ENCODE measurements at places on chromosomes 2 and 18.

DNA sequence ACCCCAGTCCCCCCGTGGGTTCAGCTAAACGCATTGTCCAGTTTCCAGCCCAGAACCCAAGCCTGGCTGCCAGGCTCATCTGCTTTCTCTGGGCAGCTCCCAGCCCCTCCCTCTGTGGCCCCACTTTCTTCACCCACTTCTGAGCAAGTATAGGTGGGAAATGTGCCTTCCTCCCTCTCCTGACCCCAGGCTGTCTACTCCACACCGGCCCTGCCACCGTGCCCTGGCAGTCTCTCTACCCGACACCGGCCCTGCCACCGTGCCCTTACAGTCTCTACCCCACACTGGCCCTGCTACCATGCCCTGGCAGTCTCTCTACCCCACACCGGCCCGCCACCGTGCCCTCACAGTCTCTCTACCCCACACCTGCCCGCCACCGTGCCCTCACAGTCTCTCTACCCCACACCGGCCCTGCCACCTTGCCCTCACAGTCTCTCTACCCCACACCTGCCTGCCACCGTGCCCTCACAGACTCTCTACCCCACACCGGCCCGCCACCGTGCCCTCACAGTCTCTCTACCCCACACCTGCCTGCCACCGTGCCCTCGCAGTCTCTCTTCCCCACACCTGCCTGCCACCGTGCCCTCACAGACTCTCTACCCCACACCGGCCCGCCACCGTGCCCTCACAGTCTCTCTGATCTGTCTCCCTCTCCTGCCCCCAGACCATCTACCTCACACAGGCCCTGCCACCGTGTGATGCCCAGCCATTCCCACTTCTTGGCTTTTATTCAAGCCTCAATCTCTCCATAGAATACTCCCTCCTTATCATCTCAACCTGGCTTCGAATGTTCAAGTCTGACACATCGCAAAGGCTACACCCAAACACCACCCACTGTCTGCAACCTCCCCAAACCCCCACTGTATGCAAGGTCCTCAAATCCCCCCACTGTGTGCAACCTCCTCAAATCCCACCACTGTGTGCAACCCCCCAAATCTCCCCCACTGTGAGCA is 108.9 kb downstream of the TPO start:
- no peak for DNase-seq

DNA sequence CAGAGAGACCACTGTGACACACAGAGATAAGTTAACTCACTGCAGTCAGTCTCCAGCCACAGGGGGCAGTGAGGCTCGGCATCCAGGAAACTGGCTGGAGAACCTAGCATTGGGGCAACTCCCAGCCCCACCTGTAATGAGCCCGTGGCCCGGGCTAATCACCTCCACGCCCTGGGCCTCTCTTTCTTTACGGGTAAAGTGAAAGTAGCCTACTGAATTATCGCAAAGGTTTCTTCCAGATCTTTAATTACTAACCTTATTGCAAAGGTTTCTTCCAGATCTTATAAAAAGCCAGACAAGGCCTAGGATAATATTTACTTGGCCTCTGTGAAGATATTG is 45.7 kb upstream of the ACAA2 start:
- DNase-seq = no peak

DNA sequence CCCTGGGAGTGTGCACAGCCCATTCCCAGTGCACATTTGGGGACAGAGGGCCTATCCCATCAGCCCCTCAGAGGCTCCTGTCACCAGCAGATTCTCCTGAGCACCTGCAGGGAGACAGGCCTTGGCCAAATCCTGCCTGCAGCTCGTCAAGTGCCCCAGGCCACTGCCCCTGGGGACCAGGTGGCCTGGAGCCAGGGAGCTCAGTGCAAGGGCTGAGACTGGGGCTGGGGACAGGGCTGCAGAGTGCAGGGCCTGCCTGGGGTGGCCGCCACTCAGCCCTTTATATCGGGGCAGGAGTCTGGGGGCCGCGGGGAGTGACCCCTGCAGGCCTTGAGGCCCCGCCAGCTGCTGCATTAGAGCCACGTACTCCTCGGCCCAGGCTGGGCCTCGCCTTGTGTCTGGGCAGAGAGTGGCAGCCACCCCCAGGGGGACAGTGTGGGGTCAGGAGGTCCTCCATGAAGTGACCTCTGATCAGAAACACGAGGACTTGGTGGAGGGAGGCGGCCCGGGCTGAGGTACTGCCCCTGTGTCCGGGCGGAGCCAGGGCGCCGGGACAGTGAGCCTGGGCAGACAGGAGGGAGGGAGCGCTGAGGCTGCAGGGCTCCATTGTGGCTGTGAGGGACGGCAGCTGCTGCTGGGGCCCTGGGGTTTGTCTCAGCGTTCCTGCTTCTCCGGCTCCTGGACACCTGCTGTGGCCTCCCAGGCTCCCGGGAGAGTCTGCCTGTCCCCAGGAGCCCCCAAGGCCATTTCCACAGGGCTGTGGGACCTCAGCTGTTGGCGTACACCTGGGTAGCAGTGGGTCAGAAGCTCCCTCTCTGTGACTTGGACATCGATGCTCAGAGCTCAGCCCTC is 24.2 kb downstream of the GPC1 start:
- no peak for DNase-seq

- no peak for DNase-seq
Observed at GRCh38 chr2:73359915-73360697, 25.5 kb upstream of the ALMS1 start.

DNA sequence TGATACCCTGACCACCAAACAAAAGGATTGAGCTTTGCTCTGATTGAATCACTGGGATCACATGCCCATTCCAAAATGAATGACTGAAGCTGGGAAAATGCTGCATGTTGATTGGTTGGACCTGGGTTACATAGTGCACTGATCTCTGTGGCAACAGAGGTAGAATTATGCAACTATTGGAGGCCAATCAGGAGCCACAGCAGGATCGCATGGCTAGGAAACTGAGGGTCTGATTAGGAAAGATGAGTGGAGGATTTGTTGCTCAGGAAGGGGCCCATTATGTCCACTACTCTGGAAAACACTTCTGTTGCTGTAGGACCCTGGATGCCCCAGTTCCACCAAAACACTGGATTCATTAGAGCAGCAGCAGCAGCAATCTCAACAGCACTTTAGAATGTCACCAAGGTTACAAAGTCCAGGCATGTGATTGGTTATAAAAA is 25.9 kb upstream of the SGPP2 start:
- DNase-seq = no peak

GRCh38 chr2:223967981-223968380 is 10.7 kb downstream of the MRPL44 start:
- DNase-seq = peak; percentile 94

- DNase-seq = no peak
Observed at GRCh38 chr2:28201671-28202180, 190.9 kb upstream of the FOSL2 start.

DNA sequence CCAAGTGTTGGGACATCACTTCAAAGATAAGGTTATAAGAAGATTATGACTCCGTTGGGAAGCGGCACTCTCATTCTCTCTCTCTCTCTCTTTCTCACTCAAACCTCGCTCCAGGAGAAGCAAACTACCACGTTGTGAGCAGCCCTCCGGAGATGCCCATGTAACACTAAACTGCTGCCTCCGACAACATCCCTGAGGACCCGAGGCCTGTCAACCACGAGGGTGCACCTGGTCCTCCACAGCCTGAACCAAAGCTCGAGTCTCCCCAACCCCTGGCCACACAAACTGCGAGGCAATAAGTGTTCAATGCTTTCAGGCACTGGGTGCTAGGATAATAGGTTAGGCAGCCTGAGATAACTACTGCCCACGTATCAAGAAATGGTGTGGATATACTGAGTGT is 654.5 kb upstream of the ID2 start:
- DNase-seq = no peak

GRCh38 chr2:162370931-162371330 is 27.0 kb downstream of the GCA start:
- no peak for DNase-seq

DNA sequence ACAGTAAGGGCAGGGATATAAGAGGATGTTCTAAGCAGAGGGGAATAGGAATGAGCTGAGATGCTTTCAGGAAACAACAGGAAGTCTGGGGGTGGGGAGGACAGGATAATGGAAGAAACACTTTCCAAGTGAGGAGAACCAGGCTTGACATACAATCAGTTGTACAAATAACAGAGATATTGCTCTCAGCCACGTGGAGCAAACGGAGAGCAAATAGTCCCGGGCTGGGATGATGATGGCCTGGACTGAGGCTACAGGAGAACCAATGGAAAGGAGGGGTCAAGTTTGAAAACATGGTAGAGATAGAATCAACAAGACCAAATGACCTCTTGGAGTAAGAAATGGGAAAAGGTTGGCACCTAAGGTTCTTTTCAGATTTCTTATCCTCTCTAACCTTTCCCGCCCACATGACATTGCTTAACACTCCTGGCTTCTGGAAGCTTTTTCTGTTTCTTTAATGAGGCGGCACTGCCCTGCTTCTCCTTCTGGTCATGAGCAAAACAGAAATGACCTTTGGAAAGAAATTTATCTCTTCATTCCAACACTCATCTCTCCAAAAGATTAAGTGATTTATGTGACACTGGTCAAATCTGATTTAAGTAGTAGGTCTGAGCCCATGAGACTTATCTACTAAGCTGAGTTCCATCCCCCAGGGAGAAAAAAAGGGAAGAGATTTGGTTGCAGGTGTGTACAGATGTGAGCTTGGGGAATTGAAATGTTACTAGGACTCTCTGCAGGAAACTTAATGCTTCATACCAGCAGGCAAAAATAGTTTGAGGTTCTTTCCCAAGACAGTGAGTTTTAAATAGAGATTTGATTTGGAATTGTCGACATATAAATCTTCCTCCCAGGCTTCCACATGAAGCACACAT is 442.9 kb upstream of the HNRNPA3 start:
- DNase-seq = no peak

- DNase-seq = no peak
Observed at GRCh38 chr2:235701206-235701981, 207.6 kb downstream of the AGAP1 start.

- no peak for DNase-seq
Observed at GRCh38 chr2:135005753-135006152, 41.5 kb downstream of the MAP3K19 start.

DNA sequence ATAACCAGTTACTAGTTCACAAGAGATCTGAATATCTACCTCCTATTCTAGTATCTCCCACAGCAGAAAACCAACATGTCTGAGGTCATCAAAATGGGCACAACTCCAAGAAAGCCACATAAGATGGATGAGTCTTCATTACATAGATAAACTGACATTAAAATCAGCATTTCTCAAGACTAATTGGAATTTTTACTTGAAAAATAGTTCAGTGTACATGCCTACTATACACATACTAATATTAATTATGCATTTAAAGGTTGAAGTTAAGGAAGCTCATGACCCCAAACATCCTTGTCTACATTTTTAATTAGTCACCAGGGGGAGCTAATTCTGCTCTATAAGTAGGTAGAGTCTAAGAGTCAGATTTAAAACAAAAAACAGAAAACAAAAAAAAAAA is 41.9 kb downstream of the ZNF521 start:
- peak; percentile 60 for DNase-seq

DNA sequence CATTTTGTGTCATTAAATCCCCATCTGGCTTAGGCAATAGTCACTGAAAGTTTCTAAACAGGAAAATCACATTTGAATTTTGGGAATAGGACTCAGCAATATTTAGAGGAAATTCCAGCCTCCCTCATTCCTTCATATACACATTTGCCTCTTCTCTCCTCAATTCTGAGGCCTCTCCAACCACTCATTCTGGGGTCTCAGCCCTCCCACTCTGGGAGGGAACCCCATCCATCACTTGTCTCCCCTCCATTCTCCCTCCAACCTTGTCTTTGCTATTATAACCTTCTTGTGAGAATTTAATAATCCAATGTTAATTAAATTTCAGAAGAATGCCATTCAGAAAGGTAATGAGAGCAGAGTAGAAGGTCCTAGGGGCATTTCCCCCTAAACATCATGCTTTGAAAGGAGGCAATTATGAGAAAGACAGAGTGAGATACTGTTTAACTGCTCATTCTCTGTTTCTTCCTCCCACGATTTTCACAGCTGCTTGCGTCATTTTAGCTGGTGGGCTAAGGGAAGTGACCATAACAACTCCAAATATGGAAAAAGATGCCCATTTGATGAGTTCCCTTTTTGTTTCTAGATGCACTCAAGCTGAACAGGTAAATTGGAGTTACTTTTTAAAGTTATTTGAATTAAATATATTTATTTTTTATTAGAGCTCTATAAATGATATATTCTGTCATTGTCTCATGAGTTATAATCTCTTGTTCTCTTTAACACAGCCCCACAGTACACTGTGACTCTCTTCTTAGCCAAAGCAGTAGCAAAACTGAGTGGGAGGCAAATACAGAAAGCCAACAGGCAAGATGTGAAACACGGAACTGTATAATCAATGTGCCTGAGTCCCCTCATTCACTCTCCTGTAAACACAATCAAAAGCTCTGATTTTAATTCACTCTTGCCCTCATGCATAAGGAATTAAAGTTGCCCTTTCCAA is 135.1 kb downstream of the DLGAP1 start:
- no peak for DNase-seq

DNA sequence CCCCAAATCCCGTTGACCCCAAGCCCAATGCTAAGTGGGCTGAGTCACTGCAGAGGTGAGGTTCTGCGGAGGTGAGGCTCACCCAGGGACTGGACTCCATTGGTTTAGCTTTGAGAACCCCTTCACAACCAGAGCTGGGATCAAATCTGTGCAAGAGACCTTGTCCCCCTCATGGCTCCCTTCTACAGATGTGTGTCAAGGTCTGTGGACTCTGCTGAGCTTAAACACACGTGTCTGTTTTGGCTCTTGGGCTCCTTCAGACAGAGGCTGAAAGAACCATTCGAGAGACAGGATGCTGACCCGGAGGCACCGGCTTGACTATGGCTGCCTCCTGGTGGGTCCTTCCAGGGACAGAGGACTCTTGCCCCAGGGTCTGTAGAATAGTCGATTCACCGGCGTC is 190.3 kb downstream of the LPIN1 start:
- no peak for DNase-seq

GRCh38 chr18:22324191-22325131 is 93.3 kb downstream of the CTAGE1 start:
- DNase-seq = no peak

- no peak for DNase-seq
Observed at GRCh38 chr2:120362926-120363325, 17.0 kb downstream of the INHBB start.

DNA sequence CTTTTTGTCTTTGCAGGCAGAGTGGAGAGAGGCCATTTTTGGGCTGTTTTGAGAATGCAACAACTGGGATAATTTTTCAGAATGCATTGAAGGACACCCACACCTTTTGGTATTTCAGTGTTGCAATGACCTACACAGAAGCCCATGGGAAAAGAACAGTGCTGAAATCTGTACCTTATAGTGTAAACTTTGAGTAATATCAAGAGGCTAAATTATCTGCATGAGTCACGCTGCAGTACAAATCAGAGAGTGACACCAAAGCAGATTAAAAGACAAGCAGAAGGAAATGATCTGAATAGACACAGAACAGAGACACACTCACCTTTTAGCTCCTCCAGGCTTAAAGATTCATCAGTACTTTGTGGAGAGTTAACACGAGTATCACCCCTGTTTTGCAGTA is 265.3 kb downstream of the PAX3 start:
- peak; percentile 59 for DNase-seq

- DNase-seq = no peak
Observed at GRCh38 chr2:128008074-128008672, 19.7 kb downstream of the SAP130 start.

Data from HCEC 1CT (cell line).